Tibial nerve (tissue), 4 donors: ENCODE measurements at places on chromosomes 3 and 15. TPM values are rescaled to one million over a fixed set of nuclear protein-coding genes. Genes with fewer than 3 reads are reported as not detected.

The GRK7 gene
- 0.30 TPM for total RNA-seq

The GABRR3 gene
- total RNA-seq = not detected

DNA sequence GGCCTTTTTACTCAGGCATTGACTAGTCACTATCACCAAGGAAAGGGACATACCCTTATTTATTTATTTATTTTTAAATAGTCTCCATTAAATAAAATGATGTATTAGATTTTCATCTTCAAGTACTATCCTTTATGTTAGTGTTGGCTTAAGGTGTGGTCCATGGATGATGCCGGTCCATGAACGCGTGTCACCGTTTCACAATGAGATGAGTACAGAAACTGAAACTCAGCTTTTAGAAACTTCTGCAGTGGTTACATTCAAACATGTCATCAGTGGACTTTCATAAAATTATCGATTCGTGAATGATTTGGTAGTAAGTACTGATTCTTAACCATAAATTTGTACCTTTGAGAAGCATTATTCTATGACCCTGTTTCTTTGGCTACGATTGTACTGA, 166.6 kb downstream of the SATB1 start:
- no peak for DNase-seq

DNA sequence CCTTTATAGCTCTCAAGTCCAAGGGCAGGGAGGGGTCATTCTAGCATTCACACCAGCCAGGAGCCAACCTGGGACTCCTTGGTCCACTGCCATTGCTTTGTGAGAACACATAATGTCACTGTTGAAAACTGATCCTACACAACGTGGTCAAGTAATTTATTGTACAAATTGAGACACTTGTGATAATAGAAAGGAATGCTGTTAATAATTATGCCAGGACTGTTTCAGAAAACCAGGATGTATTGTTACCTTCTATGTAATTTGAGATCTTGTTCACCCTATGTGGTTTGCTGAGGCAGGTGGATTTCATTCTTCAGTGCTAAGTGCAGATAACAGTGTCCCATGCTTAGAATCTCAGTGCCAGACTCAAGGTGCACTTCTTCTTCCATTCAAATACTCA, 33.3 kb downstream of the TMCO5A start:
- DNase-seq = no peak

GRCh38 chr15:39301589-39301999, 279.3 kb upstream of the THBS1 start:
- no peak for DNase-seq

DNA sequence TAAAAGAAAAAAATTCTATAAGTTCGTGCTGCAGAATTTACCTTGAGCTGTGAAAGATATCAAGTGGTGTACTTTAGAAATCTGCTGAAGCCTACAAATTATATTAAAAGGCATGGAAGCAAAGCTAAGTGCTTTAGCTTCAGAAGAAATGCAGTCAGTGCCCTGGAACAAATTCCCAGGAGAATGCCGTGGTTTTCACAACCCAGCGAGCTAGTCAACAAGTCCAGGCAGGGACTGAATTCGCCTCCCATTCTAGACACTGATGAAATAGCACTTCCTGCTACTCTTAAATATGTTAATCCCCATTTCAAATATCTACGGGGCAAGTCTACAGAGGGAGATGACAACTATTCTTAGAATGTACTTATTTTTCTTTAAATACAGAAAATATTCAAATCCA, 326.4 kb upstream of the IGF1R start:
- DNase-seq = no peak

- DNase-seq = no peak
These were observed 52.3 kb downstream of the NCEH1 start for GRCh38 chr3:172658344-172659245.

DNA sequence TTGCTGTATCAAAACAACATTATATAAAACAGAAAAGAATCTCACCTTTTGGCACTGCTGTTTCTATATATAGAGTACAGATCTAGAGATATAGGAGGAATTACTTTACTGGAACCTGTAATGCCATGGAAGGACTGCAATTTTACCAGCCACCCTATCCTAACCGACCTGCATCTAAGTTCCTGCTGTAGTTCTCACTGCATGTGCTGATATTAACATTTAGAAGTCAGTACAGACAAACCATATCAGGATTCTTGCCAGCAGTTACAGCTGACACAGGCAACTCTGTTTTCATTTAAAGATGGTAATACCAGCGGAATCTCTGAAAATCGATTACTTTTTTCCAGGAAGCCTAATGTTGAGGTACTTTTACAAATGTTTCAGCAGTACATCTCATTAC, 73.4 kb upstream of the MYO5C start:
- no peak for DNase-seq

DNA sequence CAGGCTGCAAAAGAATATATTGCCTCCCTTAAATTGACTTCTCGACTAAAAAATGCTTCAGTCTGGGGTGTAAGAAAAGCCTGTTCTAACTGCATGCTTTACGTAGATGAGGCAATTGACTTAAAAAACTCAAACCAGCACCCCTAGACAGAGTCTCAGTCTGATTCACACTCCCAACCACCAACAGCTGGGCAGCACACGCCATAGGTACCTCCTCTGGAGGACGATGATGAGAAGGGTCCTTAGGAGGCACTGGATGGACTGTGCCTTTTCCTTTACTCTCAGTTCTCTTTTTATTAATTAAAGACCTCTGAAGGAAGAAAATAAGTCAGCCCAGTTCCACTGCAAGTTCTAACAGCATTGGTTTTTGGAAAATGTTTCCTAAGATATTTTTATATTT, 175.0 kb downstream of the PDZRN3 start:
- no peak for DNase-seq

DNA sequence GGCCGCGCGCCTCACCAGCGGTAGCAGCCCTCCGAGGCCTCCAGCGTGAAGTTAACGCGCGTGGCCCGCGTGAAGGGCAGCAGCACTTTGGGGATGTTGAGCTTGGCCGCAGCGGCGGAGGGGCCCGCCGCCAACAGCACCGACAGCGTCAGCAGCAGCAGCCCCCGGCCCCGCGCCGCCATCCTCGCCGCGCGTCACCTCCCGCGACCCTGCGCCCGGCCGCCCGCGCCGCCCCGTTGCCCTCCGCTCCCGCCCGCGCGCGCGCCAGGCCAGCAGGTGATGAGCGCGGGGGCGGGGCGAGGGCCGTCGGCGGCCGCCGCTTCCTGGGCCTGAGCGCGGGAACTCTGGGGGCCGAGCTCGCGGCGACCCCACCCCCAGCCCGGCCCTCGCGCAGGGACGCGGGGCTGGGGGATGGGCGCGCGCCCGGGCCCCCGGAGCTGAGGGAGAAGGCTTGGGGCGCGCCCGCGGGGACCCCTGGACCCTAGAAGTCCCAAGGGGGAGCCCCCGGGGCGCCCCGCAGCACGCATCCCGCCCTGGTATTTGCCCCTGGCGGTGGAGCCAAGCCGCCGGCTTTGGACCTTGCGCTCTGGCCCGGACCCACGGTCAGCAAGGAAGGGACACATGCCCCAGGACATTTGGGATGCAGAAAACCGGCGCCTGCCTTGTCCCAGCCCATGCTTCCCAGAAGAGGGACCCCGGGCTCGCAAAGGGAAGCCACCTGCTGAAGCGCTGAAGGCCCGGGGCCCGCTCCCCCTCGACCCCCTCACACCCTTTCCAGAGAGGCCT, at the start of gene NUP210:
Gene NUP210 (minus strand): TSS at position 278 of the 786 bp plus-strand sequence. CDS start 96 bp downstream, at position 182.
- no peak for DNase-seq

GRCh38 chr15:98856532-98856907, 151.1 kb downstream of the PGPEP1L start:
- no peak for DNase-seq

- DNase-seq = no peak
These were observed 11.6 kb upstream of the EPHB3 start for GRCh38 chr3:184549796-184550577.

DNA sequence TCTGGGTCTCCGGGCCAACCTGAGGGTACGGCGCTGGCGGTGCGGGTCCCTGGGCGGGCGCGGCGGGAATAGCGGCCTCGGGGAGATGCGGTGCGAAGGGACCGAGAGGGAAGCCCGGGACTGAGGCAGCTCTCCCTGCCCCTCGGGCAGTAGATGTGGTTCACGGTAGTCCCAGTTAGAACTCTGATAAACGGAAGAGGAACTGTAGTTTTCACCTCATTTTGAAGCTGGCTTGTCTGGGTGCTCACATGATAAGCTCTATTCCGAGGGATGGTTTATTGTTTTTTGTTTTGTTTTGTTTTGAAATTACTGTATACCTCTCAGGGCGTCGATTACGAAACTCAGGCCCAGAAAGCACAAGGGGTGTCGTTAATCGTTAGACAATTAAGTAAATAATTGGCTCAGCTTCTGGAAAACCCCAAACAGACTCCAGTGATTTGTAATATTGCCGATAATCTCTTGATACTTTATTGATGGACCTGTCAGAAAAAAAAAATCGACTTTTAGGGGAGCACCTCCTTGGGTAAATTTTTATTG, 413 bp downstream of the NUSAP1 start:
- no peak for DNase-seq

DNA sequence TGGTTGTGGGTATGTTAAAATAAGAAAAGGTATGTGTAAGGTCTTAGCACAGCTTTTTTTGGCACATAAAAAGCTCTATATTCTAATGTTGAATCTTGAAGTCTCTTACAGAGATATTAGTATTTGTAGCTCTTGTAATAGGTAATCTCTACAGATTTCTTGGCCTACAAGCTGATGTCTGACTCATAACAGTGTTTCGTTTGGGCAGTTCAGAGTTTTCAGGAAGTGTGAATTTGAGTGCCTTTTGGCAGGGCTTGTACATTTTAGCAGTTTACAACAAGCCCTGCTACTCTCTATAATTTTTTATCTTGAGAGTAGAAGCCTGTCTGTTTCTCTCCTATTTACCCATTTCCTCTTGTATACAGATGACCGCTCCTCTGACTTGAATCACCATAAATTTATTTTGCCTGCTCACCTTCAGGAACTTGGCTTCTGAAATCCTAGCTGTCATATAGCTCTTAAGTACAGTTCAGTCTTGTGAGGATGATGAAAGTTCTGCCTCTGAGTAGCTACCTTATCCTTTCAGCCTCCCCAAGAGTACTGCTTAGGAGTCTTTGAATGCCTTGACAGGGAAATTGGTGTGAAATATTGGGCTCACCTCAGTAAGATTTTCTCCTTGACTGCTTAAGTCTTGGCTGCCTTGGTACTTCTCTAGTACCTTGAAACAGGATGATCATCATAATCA, 419.9 kb upstream of the RARB start:
- DNase-seq = no peak

DNA sequence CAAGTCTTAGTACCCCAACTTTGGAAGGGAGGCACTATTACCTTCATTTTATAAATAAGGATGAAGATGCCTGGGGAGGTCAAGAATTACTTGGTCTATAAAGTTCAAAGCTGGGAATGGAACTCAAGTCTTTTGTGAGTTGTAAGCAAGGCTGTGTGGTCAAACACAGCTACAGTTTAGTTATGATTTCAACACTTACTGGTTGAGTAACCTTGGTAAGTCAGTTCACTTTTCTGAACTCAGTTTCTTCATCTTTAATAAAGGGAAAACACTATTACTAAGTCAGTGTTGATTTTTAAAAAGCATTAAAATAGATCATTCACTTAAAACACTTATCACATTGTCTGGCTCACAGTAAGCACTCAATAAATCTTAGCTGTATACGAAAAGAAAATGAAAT, 200.4 kb upstream of the ADAMTS9 start:
- no peak for DNase-seq

DNA sequence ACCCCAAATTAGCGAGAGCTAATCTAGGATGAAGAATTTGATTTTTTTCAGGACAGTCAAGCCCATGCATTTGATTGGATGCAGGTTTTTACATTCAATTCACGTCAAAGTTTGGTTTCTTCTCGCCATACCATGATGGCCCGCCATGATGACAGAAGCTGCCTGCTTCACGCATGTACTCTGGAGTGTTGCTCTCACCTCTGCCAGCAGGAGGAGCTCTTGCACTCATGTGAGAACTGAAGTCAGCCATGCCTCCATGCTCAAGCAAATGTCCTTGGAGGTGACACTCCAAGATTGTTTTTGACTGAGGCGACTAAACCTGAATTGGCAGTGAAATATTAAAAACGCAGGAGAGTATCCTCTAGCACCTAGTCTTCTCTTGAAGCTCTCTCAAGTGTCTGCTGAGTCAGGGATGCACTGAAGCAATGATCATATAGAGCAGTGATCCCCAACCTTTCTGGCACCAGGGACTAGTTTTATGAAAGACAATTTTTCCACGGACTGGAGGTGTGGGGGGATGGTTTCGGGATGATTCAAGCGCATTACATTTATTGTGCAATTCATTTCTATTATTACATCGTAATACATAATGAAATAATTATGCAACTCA, 120.9 kb downstream of the SAMMSON start:
- DNase-seq = peak; percentile 38

GRCh38 chr15:62624547-62625378, 417.8 kb upstream of the TPM1 start:
- no peak for DNase-seq

GRCh38 chr3:153289334-153289808, 127.3 kb downstream of the RAP2B start:
- no peak for DNase-seq

DNA sequence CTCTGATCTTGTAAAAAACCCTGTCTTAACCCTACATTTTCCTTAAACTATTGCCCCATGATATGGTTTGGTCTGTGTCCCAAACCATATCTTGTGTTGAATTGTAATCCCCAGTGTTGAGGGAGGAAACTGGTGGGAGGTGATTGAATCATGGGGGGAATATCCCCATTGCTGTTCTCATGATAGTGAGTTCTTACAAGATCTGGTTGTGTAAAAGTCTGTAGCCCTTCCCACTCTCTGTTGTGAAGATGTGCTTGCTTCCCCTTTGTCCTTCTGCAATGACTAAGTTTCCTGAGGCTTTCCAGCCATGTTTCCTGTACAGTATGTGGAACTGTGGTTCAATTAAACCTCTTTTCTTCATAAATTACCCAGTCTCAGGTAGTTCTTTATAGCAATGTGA, 881.4 kb downstream of the DIPK2A start:
- DNase-seq = no peak

DNA sequence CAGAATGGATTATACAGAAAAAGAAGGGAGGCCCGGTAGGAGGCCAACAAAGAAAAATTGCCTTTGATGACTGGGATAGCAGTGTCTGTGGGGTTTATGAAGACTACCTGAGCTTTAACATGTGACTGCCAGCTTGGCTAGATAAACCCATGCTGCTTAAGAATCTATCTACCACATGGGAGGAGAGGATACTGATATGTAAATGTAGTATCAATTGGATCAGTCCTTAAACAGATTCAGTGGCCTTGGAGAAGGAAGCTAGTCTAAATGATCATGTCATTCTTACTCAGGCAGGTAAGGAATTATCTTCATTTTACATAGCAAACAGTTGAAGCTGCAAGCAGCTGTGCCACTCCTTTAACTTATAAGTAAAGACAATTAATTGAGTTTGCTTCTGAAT, 50.0 kb upstream of the SYNPR start:
- no peak for DNase-seq

GRCh38 chr15:85899927-85900326, 105.2 kb upstream of the KLHL25 start:
- DNase-seq = no peak
